ENCODE measurements at places on chromosomes 3 and 15.

GRCh38 chr3:168997488-168997887 lies 666.0 kb downstream of the MECOM start:
- no peak for DNase-seq

- DNase-seq = no peak
Measured at GRCh38 chr3:170907637-170908234, 701 bp downstream of the EIF5A2 start.

GRCh38 chr15:88900982-88901418 lies 5.7 kb upstream of the HAPLN3 start:
- DNase-seq = no peak

- no peak for DNase-seq
Measured at GRCh38 chr15:66072616-66073361, 180.8 kb downstream of the MEGF11 start.

GRCh38 chr3:156630081-156630772 lies 44.2 kb upstream of the TIPARP start:
- no peak for DNase-seq

GRCh38 chr15:98856532-98856907 lies 151.1 kb downstream of the PGPEP1L start:
- DNase-seq = no peak

DNA sequence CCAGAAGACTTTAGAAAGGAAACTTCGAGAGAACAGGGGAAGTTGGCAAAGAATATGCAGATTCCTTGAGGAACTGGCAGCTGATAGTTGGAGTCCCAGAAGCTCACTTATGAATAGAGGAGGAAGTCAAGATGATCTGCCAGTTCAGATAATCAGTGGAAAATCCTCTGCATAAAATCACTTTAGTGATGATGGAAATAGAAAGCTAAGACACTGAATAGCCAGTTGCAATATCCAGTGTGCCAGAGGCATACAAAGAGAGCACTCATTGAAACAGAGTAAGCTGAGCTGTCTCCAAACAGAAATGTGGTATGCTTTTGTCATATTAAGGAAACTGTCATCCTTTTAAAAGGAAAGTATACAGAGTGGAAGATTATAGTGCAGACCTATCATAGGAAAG lies 1207.6 kb downstream of the OTOL1 start:
- DNase-seq = no peak

GRCh38 chr15:72042865-72043264 lies 75.1 kb downstream of the MYO9A start:
- DNase-seq = no peak

GRCh38 chr3:71690341-71690841 lies 34.8 kb downstream of the EIF4E3 start:
- no peak for DNase-seq

DNA sequence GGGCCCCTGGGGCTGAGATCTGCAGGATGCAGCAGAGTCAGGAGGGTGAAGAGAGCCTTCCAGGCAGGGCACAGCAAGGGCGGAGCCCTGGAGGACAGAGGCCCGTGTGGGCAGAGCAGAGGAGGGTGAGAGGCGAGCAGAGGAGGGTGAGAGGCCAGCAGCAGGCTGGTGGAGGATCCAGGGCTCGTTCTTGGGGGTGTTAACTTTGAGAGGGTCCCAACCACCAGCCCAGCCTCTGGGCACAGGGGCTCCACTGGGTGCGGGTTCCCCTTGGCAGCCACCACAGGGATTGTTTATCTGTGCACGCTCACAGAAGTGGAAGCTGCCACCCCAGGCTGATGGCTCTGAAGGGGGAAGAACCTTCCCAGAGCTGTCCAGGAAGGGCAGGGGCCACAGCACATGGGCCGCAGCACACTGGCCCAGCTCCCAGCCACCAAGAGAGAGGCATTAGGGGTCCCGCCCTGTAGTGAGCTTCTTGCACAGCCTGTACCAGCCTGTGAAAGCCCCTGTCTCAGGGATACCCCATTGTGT lies 9.3 kb upstream of the PLXND1 start:
- no peak for DNase-seq

GRCh38 chr3:46856576-46857471 lies 6.4 kb downstream of the MYL3 start:
- no peak for DNase-seq

DNA sequence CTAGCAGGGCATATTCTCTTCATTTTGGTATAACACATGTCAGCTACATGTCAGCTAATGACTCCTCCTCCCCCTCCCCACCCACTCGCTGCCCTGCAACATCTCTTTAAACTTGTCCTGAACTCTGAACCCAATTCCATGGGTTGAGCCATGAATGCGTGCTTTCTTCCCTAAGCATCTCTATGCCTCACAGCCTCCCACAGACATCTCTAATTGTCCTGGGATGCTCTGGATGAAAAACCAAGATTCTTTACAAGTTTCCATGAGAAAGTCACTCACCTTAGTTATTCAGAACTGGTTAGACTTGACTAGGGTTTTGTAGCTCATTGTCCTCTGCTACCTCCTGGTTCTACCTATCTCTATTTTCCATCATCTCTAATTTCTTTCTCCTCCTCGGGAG lies 629.1 kb downstream of the TBL1XR1 start:
- DNase-seq = no peak

DNA sequence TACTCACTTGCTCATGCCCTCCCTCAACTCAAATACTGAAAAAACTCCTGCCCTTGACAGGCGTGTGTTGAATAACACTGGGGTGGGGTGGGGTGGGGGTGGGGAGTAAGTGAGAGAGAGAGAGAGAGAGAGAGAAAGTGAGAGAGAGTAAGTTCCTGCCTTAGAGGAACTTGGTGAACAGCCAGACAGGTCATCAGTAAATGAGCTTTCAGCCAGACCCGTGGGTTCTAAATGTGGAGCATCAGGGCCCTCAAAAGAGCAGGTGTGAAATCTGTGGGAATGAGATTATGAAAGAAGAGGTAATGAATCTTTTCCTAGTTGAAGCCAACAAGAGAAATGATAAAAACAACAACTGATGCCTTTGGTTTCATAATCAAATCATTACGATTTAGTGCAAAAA lies 134.4 kb upstream of the FAM3D start:
- DNase-seq = no peak

- no peak for DNase-seq
Measured at GRCh38 chr15:101250873-101251829, 697 bp downstream of the CHSY1 start.

GRCh38 chr15:67126551-67127330 lies 61.3 kb downstream of the SMAD3 start:
- DNase-seq = no peak

DNA sequence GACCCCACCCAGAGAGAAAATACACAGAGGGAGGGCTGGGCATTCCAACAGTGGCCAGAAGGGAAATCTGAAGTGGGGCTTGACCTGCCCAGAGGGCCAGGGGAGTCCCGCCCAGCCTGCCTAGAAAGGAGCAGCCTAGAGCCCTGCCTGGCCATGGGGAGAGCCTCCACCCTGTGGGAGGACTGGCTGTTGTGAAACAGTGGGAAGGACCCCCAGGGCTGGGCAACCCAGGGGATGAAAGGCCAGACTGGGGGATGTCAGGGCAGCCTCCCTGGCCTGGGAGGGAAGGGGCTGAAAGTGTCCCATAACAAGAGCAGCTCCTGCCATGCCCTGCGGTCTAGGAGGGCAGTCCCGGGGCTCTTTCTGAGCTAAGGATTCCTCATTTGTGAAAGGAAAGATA lies 69.0 kb downstream of the SLC12A8 start:
- DNase-seq = no peak

DNA sequence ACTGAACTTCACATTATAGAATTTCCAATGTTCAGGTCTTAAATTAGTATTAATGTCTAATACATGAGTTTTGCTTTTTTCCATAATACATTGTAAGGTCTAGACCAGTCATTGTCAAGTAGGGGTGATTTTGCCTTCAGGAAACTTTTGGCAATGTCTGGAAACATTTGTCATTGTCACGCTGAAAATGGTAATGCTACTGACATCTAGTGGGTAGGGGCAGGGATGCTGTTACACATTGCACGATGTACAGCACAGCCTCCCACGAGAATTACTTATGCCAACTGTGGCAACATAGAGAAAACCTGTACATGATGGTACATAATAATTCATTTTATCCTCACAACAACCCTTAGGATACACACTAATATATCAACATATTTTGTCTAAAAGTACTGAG lies 384.1 kb downstream of the CADM2 start:
- DNase-seq = peak; percentile 4

DNA sequence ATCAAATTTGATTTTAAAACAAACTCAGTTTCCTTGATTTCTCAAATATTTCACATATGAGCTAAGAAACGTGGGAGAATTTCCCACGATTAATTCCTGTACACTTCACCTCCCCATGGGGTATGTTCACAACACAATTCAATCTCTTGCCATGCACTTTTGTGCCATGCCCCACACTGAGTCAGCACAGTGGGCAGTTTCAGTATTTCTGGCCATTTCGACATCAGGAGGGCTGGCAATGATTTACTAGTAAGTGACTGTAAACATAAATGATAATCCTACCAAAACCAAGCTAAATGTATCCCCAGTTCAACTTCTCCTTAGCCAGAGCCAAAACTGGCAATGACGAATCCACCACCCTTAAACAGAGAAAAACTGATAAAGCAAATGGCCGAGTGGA lies 293.6 kb downstream of the FGF12 start:
- no peak for DNase-seq

GRCh38 chr3:15428539-15428938 lies 1.1 kb downstream of the EAF1 start:
- DNase-seq = no peak

DNA sequence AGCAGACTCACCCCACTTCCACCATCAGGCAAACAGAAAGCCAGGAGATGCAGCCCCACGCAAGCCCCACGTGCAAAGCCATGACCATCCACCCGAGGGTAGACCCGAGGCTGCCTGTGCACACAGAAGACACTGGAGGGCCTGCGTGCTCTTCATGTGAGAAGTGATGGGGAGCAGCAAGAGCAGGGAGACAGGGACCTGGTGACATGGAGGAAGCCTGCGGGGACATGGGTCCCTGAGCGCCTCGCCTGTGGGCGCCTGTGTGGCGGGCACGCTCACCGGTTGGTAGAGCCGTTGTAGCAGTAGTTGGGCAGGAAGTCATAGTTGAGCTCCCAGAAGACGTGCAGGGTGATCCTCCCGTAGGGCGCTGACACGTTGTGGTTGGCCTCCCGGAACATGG lies 65.0 kb downstream of the NIPA2 start:
- no peak for DNase-seq

DNA sequence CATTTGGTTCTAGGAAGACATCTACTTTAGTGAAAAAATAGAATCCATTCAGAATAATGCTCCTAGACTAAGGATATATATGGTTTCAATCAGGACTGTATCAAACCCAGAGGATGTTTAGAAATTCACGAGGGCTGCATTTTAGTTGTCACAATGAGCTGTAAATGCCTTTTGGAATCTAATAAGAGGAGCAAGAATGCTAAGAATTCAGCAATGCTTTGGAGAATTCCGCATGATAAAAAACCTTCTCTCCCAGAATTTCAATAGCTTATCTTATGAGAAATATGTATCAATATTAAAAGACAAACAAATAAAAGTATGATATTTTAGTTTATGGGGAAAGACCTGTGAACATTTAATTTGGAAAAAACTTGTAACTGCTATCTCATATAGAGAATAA lies 885.1 kb downstream of the ZPLD1 start:
- DNase-seq = no peak

- DNase-seq = no peak
Measured at GRCh38 chr3:74661672-74662071, 47.2 kb upstream of the CNTN3 start.
